A172 (cell line): ENCODE measurements at places on chromosomes 2 and 18. TPM values are rescaled to one million over a fixed set of nuclear protein-coding genes. Genes with fewer than 3 reads are reported as not detected.
A peak's percentile ranks its signal among the peaks of the same experiment; 100 is the strongest.

DNA sequence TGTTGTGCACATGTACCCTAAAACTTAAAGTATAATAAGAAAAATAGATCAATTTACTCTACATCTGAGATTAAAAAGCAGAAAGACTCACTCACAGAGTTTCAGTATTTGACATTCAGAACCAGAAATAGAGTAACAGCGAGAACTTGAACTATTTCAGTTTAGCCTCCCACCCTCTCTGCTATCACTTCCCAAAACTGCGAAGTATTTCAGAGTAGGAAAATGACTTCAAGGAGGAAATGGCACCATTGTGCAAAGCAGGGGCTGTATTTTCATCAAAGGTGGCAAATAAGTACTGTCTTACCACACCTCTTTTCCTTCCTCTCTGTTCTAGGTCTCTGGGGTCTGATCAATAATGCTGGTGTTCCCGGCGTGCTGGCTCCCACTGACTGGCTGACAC is 13.6 kb downstream of the DHRS9 start:
- DNase-seq = no peak

- no peak for DNase-seq
These were observed 38.7 kb downstream of the INPP4A start for GRCh38 chr2:98483257-98483861.

DNA sequence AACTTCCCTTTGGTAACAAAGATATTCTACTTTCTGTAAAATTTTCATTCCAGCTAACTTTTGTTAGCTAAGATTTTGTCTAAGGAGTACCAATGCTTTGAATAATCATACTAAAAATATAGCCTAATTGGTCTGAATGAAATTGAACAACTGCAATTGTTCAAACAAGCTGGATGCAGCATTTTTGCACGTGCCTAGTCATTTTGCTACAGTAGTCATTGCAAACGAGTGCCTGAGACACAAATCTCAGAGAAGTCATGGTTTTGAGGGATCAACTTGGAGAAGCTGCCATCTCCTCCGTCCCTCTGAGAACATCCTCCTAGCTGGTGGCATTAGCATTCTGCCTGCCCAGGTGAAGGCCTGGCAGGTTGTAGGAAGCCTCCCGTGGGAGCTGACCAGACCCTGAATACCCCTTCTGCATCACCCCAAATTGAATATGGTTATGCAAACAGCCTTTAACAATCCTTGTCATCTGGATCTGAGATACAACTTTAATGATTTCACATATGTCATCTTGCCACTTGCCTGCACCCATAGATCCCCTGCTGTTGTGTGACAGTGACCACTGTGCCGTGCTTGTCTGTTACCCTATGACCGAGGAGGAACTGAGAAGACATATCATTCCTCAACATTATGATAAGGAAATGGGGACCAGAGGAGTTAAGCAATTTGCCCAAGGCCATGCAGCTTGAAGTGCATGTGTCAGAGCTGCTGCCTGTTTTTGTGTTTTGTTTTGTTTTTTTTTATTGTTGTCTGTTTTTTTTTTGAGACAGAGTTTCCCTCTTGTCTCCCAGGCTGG is 29.1 kb upstream of the MGAT4A start:
- DNase-seq = no peak

GRCh38 chr2:109139865-109140396 is 10.9 kb downstream of the SH3RF3 start:
- no peak for DNase-seq

DNA sequence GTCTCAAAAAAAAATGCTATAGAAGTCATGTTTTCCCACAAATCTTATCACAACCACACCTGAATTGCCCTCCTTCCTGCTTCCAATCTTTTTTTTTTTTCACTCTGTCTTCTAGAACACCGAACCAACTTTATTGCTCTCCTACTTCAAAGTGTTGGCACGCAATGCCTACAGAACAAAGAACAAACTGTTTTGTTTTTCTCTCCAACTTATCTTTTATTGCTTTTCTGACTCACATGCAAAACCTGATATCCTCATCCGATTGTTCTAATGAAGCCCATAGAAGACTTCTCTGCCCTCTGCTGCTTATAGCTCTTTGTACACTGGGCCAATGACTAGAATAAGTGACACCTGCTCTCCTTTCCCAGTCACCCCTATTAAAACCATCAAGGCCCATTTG is 602.8 kb downstream of the EPHA4 start:
- DNase-seq = peak; percentile 18

- no peak for DNase-seq
These were observed 30.7 kb upstream of the IL1R1 start for GRCh38 chr2:102111823-102112222.

DNA sequence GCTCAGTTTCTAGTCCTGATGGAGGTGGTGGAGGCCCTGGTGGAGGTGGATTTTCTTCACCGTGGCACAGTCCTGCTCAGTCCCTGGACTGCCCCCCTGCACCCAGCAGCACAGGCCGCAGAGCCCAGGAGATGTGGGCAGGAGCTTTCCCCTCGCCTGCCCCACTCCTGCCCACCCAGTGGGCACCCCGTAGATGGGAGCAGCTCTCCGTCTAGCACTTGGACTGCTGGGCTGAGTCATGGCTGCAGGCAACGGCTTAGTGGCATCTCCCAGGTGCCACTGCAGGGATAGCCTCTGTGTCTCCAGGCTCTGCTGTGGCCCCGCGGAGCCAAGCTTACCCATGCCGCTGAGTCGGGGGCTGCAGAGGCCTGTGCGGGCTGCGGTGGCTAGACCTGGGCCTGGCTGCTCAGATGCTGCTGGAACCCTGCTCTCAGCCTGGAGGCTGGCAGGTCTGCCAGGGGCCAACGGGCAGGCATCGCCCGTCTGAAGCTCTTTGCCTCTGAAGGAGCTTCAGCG is 92.3 kb upstream of the CTDP1 start:
- no peak for DNase-seq

DNA sequence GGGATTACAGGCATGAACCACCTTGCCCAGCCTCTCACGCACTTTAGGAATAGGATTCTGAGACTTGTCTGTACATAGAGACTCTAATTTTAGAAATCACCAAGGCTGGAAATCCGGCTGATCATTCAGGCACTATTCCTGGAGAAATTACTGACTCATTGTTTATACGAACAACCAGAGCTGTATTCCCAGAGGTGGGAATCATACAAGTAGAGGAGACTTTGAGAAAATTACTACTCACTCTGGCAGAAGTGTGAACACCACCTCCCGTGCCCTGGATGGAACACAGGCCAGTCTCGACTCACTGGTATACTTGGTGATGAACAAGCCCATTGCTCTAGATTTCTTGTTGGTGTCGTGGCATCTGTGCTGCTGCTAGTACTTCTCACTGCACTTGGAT is 5.8 kb upstream of the ADNP2 start:
- peak; percentile 27 for DNase-seq

DNA sequence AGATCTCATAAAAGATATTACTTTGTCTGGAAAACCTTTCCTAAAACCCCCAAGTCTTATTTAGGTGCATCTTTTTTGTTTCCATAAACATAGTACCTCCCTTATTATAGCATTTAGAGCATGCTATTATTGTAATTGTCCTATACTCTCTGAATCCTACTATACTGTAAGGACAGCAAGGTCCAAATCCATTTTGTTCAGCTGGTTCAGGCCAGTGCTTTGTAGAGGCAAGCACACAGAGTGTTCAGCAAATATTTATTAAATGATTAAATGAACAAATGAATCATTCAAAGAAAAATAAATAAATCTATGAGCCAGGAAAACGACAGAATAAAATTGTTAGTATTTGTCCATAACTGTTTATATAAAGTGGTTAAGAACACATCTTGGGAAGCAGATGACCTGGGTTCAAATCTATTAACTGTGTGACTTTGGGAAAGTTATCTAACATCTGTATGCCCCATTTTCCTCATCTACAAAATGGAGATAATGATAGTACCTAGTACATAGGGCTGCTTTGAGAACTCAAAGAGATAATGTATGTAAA is 86.0 kb downstream of the COL3A1 start:
- DNase-seq = no peak

DNA sequence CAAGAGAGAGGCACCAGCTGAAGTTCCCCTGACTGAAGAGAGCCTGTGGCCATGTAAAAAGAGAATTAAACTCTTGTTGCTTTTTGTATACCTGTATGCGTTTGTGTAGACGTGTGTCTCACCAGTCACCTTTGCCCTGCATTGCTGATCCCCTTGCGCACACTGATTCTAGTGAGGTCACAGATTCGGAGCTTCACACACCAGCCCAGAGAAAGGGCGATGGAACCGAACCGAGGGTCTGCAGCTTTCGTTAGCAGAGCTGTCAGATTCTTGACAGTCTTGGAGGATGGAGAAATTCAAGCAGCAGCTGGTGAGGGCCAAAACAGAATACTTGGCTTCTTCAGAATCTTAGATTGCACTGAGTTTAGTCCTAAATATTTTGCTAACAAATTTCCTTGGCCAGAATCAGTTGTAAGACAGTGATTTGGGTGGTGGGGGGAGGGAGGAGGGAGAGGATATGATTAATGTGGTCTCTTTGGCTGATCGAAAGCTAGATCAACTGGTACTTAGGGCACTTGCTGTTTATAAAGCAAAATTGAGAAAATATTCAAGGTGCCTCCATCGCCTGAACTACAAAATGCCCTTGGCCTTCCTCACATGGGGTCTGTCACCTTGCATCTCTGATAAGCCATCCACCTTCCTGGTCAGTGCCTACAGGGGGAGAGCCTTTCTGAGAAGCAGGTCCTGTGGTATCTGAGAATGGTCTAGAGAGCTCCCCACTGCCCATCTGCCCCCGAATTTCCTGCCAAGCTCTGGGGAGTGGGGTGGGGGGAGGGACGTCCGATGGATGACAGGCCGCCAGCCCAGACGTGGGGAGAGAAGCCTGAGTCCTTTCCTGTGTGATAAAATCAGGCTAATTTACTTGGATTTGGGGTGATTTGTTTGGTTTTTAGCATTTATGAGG is 123.5 kb downstream of the CABLES1 start:
- DNase-seq = no peak

DNA sequence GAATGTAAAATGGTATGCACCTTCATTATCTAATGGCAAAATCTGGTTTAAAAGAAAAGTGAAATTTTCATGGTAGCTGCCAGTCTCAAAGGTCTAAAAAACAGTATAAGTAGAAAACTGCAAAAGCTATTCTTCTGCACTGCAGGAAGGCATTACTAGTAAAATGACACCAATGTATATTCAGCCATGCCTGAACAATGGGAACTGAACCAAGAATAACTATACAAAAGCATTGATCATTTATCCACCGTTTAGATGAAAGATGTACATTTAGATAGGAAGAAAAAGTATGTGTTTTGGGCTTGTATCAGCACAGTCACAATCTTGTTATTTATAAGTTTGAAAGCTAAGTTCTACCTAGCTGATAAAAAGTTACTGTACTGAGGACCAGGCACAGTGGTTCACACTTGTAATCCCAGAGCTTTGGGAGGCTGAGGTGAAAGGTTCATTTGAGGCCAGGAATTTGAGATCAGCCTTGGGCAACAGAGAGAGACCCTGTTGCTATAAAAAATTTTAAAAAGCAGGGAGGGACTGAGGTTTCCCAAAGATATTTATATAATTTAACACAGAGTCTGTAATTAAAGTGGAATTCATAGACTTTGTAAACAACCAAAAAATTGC is 163.1 kb upstream of the WDSUB1 start:
- DNase-seq = no peak

DNA sequence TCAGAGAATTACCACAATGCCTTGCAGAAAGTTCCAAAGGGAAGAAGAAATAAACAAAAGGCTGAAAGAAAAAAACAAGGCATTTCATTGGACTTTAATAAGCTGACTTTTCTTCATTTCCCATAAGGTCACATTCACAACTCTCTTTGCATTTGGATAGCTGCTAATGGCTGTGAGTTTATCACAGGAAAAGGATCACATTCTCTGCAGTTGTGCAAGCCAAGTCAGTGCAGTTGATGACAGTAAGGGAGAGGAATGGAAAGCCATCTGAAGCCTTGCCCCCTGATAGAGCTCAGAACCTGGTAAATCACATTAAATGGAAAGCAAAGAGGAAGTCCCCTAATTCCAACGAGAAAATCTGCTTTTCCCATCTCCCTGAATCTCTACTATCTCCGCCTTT is 950.6 kb downstream of the CNTNAP5 start:
- DNase-seq = no peak

DNA sequence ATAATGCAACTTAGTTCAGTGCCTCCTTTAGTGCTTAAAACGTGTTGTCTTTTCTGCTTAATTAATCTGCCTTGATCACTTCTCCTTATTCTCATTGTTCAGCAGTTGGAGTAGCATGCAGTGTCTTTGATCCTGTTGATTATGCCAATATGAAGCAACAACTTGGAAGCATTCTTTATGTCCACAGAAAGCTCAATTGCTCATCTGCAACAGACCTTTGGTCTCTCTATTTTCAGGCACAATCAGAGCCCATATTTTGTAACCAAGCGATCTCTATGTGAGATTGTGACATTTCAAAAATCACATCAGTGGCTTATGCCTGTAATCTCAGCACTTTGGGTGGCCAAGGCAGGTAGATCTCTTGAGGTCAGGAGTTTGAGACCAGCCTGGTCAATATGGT is 217.3 kb downstream of the NYAP2 start:
- no peak for DNase-seq

DNA sequence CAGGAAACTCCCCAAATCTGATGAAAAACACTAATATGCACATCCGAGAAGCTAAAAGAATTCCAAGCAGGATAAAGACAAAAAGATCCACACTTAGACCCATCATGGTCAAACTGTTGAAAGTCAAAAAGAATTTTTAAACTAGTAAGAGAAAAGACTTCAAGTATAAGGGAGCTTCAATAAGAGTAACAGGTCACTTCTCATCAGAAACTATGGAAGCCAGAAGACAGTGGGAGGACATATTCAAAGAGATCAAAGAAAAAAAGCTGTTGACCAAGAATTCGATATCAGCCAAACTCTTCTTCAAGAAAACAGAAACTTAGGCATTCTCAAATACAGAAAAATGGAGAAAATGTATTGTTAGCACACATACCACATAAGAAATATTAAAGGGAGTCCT is 50.4 kb downstream of the ZC3H8 start:
- peak; percentile 26 for DNase-seq

- peak; percentile 46 for DNase-seq
These were observed 175.3 kb downstream of the INHBB start for GRCh38 chr2:120520929-120521912.

Gene ANKRD30B
- 26.2 and 32.3 TPM in 2 replicates for total RNA-seq

Gene BMP10
- 0.46 TPM in 1 of 2 replicates, not detected in the other for total RNA-seq

Gene AQP12A
- total RNA-seq = not detected in 2 replicates

Gene PDCD1
- 0.10 TPM in 1 of 2 replicates, not detected in the other for total RNA-seq

Gene ORC4
- total RNA-seq = 143 and 145 TPM in 2 replicates

Gene APOB
- total RNA-seq = not detected in 2 replicates

Gene UCN
- total RNA-seq = 4.1 and 5.0 TPM in 2 replicates

Gene SLC19A3
- 0.07 and 0.10 TPM in 2 replicates for total RNA-seq

Gene NMUR1
- not detected in 2 replicates for total RNA-seq

Gene HYCC2
- total RNA-seq = 8.6 and 22.8 TPM in 2 replicates

Gene PSTPIP2
- 2.8 and 3.9 TPM in 2 replicates for total RNA-seq

Gene ATF2
- total RNA-seq = 41.1 and 43.1 TPM in 2 replicates

Gene GRB14
- 0.10 and 0.17 TPM in 2 replicates for total RNA-seq

Gene ABCB11
- total RNA-seq = not detected in 2 replicates

Gene CYS1
- 4.0 and 5.9 TPM in 2 replicates for total RNA-seq

Gene PLB1
- total RNA-seq = 0.65 and 1.0 TPM in 2 replicates

Gene TBR1
- not detected in 2 replicates for total RNA-seq

Gene IL36A
- not detected in 2 replicates for total RNA-seq

Gene CKAP2L
- 18.0 and 21.0 TPM in 2 replicates for total RNA-seq

Gene KCNJ13
- total RNA-seq = not detected in 2 replicates

Gene PID1
- 6.9 and 8.1 TPM in 2 replicates for total RNA-seq
